ENCODE measurements at places on chromosomes 3 and 15.

DNA sequence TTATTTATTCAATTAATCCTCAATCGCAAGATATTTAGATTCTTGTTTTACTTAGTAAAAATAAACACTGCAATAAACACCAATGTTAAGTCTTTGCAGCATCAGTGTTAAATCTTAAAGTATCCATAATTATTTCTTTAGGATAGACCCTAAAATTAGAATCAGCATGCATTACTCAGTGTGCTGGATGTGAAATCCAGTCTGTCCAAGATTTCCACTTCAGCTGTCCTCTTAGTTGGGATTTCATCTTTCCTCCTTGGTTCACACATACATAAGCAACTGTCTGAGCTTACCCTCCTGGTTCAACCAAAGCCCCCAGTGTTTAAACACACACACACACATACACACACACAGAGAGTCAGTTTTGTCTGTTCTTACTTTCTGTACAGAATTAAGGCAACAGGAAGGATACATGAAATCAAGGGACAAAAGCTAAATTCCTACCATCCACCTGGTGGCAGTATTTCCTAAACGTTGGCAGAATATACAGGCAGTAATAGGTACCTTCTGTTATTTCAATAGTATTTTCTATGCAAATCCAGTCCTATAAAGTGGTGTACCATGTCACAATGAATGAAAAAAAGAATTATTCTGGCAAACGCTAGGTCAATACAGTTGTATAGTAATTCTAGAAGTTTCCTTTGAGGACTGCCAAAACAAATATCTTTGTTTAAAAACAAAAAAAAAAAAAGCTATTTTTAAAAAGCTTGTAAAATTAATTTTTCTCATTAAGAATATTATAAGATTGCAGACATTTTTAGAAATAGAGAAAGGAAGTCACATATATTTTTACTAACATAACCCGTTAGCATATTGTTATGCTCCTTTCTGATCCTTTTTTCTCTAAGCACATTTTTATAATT is 27.3 kb upstream of the DMXL2 start:
- no peak for DNase-seq

- DNase-seq, result peak; percentile 53
Measured at GRCh38 chr3:50572801-50573371, 3.6 kb downstream of the HEMK1 start.

- DNase-seq, result no peak
Measured at GRCh38 chr3:150412561-150413231, 4.6 kb downstream of the TSC22D2 start.

GRCh38 chr15:70166506-70167087 is 68.9 kb upstream of the TLE3 start:
- no peak for DNase-seq

DNA sequence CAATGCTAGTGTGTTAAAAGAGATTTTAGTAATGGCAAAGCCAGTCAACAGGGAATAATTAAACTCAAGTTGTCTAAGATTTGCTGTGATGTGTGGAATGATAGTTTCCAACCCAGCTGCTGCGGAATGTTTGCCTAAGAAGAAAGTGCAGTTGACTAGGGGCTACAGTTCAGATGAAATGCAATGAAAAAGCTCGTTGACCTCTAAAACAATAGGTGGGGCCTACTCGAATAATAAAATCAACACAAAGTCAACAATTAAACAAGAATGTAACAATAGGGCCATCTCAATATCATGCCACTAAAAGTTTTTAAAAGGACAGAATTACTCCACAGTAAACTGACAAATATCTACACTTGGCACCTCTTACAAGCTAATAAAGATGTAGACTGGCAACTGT is 484.2 kb downstream of the MECOM start:
- DNase-seq, result no peak

DNA sequence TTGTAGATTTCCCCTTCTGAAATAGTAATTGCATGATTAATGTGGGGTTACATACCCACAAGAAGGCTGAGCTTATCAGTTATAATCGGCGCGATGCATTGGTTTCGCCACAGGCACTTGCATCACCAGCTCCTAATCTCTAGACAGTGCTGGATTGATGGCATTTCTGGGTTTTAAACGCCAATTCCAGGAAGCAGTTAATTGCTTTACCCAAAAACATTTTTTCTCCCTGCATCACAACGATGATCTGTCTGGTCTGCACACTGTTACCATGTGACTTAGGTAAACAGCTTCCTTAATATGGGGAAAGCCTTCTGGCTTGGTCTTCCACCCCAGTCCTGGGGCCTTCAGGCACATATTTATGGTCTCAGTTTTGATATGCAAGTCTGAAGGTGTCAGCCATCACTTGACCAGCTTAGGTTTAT is 70.0 kb upstream of the HEG1 start:
- DNase-seq, result no peak

DNA sequence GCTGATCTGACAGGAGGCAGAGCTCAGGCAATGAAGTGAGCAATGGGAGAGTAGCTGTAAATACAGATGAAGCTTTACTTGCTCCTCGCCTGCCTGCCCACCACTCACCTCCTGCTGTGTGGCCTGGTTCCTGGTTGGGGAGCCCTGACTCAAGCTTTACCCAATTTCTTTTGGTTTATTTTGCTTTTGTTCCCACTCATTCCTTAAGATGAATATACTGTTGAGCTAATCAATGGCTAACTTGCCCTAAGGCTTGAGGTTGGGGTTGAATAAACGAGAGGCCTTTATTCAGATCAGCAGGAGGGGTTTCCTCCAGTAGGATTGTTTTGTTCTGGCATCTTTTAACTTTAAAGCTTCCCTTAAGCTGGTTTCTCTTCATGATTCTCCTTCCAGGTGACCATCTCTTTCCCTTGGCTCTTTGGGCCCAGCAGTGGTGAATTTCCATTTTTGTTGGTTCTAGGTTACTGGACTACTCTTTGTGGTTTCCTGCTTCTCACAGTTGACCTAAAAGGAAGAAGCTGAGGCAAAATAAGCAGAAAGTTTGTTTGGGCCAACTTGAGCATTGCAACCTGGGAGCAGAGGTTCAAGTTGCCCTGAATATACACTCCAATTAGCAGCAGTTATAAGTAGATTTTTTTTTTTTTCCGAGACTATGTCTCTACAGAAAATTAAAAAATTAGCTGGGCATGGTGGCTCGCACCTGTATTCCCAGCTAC is 44.4 kb downstream of the STARD9 start:
- no peak for DNase-seq

- no peak for DNase-seq
Measured at GRCh38 chr15:45481135-45481534, 41.4 kb downstream of the SLC30A4 start.

GRCh38 chr3:162041622-162042021 is 545.0 kb downstream of the OTOL1 start:
- no peak for DNase-seq

GRCh38 chr3:39121621-39122020 is 14.1 kb downstream of the TTC21A start:
- DNase-seq, result no peak

GRCh38 chr3:169610888-169611291 is 52.6 kb downstream of the MECOM start:
- DNase-seq, result no peak

DNA sequence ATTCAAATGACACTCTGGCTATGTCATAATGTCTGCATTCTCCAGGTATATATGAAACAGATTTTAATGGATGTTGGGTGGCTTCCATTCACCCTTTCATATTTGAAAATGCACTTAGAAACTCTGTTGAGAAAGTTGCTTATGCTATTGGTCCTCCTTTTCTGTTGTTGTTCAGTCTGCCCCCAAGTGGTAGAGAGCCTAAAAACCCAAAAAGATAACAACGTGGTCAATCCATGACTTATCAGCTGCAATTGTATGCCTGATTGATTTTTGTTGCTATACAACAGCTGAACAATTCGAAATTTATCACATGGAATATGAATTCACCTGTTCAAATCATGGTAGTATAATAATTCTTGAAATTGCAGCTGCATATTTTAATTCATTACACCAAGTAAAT is 279.8 kb downstream of the ROBO2 start:
- no peak for DNase-seq

DNA sequence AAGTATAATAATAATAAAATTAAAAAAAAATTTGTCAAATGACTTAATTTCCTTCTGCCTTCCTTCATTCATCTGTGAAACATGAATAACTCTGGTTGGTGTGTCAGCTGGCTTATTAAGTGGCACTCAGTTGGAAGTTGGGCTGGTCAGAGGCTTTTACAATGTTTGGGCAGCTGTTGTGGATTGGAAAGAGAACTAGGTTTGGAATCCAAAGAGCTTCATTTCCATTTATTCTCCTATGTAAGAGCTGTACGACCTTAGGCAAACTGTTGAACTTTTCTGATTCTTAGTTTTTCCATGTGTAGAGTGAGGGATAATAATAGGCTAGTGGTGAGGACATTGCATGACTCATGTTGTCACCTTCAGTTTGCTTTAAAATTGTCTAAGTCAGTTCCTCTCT is 606.7 kb downstream of the PDCD6IP start:
- no peak for DNase-seq

DNA sequence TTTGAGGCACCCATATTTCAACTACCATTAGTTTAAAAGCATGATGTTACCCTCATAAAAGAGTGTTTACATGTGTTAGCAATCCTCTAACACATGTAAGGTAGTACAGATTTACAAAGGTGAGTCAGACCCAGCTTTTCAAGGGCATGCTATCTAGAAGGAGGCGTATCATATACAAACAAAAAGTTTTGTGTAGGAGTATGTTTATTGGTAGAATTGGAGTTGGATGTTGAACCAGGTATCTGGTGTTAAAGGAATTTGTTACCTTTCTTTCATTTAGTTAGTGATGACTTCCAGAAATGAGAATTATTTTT is 2.4 kb downstream of the HACD3 start:
- DNase-seq, result no peak

DNA sequence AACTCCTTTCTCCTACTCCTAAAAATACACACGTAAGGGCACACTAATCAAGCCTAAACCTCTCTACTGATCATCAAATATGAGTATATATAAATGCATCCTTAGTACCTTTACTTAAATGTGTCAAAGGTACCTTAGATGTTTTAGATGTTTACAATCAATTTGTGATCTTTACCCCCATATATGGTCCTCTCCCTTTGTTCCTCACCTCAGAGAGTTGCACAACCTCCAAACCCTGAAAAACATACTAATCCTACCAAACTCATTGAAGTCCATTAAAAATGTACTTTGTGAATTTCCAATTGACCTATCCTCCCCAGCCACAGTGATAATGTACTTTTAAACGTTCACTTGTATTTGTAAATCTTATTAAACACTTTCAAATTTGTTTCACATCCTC is 249.1 kb downstream of the STAG1 start:
- DNase-seq, result no peak

DNA sequence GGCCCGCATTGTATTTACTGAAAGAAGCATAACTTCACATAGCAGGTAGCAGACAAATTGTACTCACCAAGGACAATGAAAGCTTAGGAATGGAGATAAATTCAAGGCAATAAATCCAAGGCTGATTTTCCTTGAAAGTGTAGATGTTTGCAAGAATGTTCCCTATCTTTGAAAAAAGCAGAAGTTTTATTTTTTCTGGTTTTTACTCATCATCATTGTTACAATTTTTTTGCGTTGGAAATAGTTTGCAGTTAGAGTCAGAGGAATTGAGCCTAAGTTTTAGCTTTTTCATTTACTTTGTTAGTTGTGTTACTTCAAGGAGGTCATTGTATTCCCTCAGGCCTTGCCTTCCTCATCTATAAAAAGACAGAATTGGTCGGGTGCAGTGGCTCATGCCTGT is 213.9 kb upstream of the TBL1XR1 start:
- DNase-seq, result no peak

DNA sequence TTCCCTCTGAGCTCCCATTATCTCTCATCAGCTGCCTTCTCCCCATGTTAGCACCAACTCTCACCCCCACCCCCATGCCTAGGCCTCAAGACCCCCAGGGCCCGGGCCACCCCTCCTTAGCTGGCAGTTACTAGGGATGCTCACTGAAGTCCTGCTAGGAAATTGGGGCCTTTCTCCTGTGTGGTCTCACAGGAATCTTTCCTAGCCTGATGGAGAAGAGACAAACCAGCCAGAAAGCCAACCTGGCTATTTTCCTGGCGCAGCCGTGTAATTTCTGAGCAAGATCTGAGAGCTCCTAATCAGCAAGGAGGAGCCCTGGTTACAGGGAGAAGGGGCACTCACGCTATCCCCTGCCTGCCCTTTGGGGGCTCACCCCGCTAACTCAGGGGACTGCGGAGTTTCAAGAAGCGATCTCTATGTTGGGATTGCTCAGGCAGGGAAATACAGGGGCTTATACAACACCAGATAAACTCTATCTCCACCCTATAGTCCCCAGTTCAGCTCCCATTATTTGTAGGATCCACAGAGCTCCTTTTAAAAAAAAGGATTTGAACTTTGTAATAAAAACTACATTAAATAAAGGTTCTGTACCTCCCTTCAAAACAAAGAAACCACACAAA is 25.2 kb downstream of the NR2F2 start:
- DNase-seq, result no peak

- DNase-seq, result no peak
Measured at GRCh38 chr3:31606453-31606852, 73.7 kb downstream of the STT3B start.

- no peak for DNase-seq
Measured at GRCh38 chr15:90348456-90348855, 3.6 kb upstream of the ZNF774 start.

- DNase-seq, result no peak
Measured at GRCh38 chr3:149011676-149012075, 20.3 kb downstream of the GYG1 start.

- no peak for DNase-seq
Measured at GRCh38 chr3:27078246-27078913, 290.8 kb downstream of the NEK10 start.

- DNase-seq, result no peak
Measured at GRCh38 chr3:133588035-133588434, 14.5 kb downstream of the CDV3 start.

DNA sequence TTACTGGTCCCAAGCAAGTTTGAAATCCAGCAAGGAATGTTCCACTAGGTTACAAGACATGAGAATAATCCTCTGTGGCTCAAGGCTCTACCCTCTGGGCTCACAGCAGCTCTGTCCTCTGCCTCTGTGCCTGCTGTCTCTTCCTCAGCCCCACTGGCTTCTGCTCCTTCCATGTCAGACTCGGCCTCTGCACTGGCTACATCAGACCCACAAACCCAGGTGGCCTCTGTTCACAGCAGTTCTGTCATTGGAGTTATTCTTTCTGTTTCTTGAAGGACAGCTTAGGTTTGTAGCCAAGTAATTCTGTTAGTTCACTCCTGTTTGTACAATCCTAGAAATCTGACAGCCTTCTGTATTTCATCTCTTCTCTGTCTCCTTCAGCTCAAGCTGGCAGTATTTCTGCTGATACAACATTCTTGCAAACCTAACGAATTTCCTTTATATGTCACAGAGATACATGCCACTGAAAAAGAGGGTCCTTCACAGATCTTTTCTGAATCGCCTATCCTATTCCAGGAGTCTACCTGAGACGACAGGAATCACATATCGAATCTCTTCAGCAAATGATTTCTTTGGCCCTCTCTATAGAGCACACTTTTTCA is 227.8 kb upstream of the PLSCR5 start:
- DNase-seq, result no peak

GRCh38 chr15:60593170-60593478 is 114.2 kb upstream of the ICE2 start:
- no peak for DNase-seq

All from activated effector memory CD4-positive, alpha-beta T cell treated with Interleukin-2 at 50 U/mL for 16 hours (primary cell).